ENCODE measurements at places on chromosomes 3 and 15. TPM values are rescaled to one million over a fixed set of nuclear protein-coding genes. Genes with fewer than 3 reads are reported as not detected.

The MESP2 gene
- 0.27 TPM for polyA plus RNA-seq

The C3orf62 gene
- 8.6 TPM for polyA plus RNA-seq

GRCh38 chr15:74730619-74731316 is 5.4 kb upstream of the CYP1A1 start:
- no peak for DNase-seq

GRCh38 chr3:111311709-111312235 is 230.2 kb upstream of the CD96 start:
- no peak for DNase-seq

The PLIN1 gene
- polyA plus RNA-seq = 2.0 TPM

GRCh38 chr3:169131690-169132464 is 531.6 kb downstream of the MECOM start:
- no peak for DNase-seq

The CTXND1 gene
- 9.1 TPM for polyA plus RNA-seq

DNA sequence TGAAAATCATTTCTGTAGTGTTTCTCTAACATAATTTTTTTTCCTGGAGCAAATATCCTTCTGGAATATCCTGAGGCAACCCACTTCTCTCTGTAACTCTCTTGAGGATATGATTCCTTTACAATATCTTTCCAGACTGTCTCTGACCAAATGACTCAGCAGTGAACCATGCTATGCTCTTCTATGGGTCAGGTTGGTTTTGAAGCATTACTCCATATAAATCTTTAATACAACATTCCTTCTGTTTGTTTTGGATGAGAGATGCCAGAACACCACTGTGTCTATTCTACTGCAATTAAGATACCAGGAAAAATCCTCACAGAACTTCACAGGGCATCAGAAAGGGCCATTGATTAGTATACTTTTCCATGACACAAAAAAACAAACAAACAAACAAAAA is 626.4 kb upstream of the ZNF385D start:
- DNase-seq = no peak

The ERC2 gene
- polyA plus RNA-seq = 2.0 TPM

The FBN1 gene
- polyA plus RNA-seq = 109 TPM

Measured in left renal cortex interstitium (tissue), 4 donors.